Stromal cell of bone marrow (primary cell): ENCODE measurements at places on chromosomes 12 and 14.

DNA sequence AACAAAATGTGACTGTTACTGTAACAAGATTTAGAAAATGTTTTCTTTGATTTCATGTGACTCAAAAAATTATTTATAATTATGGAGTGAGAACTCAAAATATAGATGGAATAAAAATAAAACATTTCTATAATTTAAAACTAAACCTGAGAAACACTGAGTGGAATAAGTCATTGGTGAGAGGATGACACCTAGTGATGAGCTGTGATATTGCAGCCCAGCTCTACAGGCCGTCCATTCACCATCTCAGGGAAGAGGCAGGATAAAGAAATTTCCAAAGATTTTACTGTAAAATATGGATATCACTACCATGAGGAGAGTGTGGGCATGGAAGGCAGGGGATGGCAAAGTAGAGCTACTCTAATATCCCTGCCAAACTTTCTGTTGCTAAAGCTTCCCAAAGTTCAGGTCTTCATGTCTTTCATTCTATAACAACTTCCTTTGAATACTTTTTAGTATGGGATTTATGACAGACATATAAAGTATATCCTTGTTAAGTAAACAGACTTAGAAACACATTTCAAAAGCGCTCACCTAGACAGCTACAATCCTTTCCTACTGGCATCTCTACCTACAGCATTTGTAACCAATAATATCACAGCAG is 308.0 kb downstream of the ITPR2 start:
- DNase-seq: no peak

DNA sequence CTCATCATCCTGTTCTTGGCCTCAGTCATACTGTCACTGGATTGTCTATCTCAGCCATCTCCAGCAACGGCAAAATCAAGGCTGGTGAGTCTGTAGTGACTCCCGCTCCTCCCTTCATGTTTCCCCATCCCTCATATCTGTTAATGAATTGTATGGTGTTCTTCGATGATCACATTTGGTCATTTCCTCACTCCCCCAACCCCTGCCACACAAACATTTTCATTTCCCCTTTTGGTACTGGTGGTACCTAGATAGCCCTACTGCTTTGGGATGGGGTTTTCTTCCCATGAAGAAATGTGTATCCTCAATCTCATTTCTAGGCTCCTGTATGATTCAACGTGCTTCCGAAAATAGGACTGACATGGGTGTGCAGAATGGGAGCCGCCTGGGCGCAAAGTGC is 2.7 kb upstream of the KLHL33 start:
- no peak for DNase-seq

- DNase-seq: no peak
Observed at GRCh38 chr14:76577090-76577489, 184.2 kb upstream of the VASH1 start.

DNA sequence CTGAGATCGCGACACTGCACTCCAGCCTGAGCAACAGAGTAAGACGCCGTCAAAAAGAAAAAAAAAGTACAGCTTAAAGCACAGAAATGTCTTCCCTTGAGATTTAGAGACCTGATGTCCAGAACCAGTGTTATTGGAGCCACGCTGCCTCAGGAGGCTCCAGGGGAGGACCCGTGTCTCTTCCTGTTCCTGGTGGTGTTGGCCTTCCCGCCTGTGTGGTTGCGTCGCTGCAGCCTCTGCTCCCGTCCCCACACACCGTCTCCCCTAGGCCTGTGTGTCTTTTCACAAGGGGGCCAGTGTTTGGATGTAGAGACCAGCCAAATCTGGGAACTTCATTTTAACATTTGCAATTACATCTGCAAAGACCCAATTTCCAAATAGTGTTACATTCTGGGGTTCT is 8.6 kb upstream of the FBRSL1 start:
- no peak for DNase-seq

GRCh38 chr12:64825143-64826021 is 935 bp downstream of the TBC1D30 start:
- DNase-seq: no peak

DNA sequence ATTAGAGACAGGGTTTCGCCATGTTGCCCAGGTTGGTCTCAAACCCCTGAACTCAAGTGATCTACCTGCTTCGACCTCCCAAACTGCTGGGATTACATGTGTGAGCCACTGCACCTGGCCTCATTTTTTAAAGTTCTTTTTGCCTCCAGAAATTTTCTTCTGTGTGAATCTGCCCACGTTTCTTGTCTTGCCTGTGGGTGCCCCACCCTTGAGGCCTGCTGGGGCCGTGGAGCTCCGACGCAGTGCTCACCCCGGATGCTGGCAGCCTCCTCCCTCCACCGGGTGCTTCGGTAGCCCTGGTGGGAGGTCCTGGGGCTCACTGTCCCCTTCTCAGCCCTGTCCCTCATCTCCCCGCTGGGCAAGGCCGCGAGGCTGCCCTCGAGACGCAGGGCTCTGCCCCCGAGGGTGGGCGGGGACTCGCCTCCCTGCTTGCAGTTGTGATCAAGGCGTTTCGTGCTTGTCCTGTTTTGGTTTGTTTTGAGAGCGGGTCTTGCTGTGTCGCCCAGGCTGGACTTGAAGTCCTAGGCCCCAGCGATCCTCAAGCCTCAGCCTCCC is 19.5 kb upstream of the CRIP2 start:
- DNase-seq: no peak

DNA sequence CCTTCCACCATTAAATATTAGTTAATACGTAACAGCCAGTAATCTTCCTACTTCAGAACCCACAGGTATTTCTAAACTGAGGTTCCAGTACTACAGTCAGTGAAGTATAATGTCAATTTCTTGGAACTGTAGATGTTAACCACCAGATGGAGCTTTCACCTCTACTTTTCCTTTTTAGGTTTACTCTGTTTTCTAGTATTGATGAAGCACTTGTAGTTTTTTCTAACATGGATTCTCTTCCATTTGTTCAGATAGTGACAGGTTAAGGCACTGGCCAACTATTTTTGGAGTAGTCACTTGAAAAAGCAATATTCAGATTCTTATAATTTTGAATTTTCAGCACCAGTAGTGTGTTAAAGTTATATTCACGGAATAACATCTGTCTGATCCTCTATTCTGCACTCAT is 4.6 kb upstream of the SEC23A start:
- no peak for DNase-seq

GRCh38 chr12:24821691-24822090 is 127.2 kb downstream of the BCAT1 start:
- DNase-seq: no peak

GRCh38 chr12:95591731-95592130 is 40.5 kb upstream of the USP44 start:
- DNase-seq: no peak

- no peak for DNase-seq
Observed at GRCh38 chr14:102604183-102604582, 11.7 kb downstream of the RCOR1 start.

- DNase-seq: no peak
Observed at GRCh38 chr12:84329938-84330337, 582.7 kb downstream of the SLC6A15 start.

DNA sequence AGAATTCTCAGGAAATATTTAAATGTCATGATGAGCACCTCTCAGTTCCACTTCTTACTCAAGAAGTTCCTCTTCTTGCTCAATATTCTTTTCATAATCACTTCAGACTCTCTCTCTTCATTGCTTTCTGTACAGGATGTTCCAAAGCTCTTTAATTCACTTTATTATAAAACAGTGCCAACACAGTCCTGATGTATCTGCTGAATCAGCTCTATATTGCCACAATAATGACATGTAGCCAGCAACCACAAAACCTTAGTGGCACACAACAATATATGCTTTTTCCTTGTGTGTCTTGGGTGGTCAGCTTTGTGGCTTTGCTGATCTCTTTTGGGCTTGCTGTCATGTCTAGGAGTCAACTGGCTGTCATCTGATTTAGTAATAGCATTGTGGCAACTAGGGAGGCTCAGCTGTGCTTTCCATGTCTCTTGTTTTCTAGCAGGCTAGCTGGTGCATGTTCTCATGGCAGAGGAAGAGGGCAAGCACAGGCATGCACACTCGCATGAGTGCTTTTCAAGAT is 52.8 kb upstream of the SLC2A13 start:
- peak; percentile 12 for DNase-seq

- no peak for DNase-seq
Observed at GRCh38 chr12:27331927-27332324, 710 bp upstream of the BMAL2 start.

DNA sequence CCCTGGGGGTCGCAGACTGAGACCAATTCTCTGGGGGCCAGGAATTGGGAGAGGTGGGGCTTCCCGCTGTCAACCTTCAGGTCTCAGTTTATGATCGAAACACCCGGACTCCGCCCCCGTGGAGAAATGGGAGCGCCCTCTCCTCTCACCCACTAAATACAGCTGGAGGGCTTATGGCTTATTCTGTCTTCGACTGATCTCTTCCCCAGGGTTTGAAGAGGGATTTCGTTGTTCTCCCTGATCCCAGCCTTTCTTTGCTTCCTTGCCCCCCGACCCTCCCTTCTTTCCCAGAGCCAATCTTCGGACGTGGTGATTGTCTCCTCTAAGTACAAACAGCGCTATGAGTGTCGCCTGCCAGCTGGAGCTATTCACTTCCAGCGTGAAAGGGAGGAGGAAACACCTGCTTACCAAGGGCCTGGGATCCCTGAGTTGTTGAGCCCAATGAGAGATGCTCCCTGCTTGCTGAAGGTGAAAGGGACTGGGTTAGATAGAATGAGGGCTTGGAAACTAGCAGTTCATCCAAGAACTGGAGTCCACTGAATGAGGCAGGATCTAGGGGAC is 607 bp downstream of the OS9 start:
- no peak for DNase-seq

- peak; percentile 38 for DNase-seq
Observed at GRCh38 chr14:63759456-63759855, 31.6 kb upstream of the SGPP1 start.

GRCh38 chr14:67704484-67705089 is 2.9 kb downstream of the RDH12 start:
- peak; percentile 37 for DNase-seq

DNA sequence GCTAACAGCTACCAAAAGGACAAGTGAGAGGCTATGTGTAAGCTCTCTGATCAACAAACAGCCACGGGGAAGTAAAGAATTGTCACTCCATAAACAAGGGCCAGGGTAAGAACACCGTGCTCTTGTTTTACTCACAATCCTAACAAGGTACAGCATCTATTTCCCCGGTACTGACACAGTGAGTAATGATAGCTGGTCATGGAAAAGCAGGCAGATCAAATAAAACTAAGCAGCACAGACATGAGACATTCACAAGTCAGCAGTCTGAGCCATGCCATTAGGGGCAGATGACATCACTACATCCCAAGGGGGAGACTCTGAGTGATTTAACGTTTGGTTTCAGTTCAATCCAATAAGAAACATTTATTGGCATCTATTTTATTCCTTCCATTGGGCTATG is 54.4 kb downstream of the ARL6IP4 start:
- DNase-seq: peak; percentile 84

- DNase-seq: no peak
Observed at GRCh38 chr12:132582058-132582420, 28.3 kb downstream of the LRCOL1 start.

DNA sequence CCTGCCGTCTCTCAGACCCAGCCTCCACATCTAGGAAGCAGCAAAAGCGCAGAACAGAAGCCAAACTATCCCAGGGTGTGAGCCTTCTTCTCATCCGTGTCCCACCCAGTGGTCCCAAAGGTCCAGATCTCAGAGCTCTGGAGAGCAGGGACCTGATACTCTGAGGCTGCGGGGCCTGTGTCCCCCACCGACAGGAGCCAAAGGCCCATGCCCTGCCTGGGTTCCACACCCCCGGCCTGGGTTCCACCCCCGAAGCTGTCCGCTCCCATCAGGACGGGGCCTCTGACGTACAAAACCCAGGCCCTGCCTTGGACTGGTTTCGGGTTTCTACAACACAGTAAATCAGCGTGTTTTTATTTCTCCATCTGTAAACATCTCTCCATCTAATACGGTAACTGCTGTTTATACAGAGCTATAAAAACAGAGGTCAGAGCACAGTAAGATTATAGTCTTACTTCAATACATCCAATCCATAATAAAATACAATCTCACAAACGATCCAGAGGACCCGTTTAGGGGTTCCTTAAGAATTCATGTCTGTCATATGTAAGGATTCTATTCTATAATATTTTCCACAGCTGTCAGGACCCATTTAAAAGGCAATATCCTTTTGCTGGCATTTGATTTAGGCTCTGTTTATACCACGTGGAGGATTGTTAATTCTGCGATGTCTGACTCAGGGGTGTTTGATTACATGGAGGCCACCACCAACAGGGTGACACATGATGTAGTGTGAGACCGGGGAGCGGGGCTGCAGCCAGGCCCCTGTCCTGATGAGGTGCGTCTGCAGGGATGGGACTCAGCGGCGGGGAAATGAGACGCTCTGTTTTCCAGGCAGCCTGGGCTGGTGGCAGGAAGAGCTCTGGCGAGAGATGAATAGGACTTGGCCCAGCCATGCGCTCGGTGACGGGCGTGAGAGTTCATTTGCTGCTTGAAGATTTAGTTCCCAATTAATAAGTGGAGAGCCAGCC is 110.3 kb downstream of the DICER1 start:
- no peak for DNase-seq

DNA sequence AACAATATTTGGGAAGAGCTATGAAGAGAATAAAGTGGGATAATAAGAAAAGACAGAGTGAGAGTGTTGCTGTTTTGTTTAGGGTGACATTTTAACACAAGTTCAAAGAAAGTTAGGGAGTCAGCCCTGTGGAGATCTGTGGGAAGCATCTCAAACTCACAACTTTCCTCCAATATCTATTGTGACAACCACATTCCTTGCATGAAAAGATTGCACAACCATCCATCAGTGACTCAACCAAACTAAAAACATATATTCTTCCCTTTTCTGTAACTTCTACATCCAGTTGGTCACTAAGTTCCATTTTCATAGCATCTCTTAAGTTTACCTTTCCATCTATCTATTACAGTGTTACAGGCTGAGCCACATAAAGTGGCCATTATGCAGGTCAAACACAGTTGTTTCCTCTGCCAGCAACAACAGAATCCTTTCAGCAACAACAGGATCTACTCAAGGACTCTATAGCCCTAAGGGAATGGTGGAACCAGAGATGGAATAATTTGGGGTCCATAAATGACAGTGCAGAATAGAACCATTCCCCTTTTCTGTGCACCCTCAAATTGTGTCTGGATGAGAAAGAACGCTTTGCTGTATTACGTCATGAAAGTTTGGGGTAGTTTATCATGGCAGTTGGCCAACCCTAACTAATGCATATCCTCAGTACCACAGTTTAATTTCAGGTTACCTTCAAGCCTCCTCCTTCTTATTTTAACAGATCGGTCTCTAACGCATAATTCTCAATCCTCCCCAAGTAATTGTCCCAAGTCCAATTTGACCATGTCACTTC is 118.8 kb downstream of the ST8SIA1 start:
- peak; percentile 43 for DNase-seq

DNA sequence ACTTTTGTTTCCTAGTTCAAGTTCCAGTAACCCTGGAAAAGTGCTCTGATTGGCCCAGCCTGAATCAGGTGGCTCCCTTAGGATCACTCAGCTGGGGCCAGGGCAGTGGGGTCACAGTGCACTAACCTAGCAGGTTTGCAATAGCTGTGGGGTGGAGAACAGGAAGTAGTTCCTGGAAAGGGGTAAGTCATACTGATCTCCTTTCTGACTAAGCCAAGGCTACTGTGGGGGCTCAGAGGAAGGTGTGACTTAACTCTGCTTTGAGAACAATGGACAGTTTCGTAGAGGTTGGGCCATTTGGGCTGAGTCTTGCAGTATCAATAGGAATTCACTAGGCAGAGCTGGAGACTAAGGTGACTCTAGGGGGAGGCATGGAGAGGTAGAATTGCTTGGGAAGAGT is 89.4 kb downstream of the KIF26A start:
- no peak for DNase-seq

GRCh38 chr12:74891083-74891668 is 318.5 kb downstream of the KCNC2 start:
- DNase-seq: no peak
